ENCODE measurements at places on chromosomes 5 and 9.

GRCh38 chr5:132227485-132228240 is at the start of gene P4HA2:
P4HA2 (minus strand) TSS chr5:132227853; CDS start chr5:132218626, 9,227 bp downstream.
- no peak for DNase-seq

DNA sequence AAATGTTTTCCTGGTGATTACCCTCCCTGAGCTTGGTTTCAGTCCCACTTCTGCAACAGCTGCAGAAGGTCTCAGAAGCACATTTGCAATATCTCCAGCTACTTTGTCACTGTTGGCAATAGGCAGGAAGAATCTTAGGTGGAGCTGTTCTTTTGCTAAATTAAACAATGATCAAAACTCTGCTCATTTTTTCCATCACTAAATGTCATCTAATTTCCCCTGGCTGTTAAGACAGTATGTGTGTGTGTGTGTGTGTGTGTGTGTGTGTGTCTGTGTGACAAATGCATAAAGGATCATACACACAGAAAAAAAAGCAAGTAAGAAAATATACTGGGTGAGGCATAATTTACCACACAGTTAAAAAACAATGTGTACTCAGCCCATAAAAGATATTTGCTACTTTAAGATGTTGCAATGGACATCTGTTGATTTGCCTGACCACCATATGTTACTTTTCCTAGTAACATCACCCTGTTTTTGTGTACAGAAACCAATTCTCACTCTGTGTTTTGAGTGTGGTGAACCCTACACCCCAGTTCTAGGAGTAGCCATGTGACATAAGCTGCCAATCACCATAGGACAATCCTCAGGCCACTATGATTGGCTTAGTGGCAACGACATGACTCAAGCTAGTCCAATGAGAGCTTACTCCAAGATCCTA is 572.6 kb upstream of the CLINT1 start:
- DNase-seq: no peak

GRCh38 chr9:73093740-73094379 is 57.8 kb upstream of the ANXA1 start:
- DNase-seq: no peak

DNA sequence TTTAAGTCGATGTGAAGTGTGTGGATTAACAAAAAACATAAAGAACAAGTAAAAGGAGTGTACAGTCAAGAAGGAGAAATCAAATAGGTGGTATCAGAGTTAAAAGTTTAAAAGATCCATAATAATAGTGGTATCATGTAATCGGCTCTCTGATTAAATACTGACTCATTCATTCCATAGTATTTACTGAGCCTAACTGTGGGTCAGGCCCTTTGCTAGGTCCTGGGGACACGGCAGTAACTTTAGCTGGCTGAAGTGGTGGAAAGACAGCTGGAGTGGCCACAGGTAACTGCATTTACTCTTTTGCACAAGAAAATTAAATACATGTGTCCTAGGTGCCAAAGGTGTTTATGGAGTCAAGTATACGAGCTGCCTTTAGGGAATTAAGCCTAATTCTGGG is 124.0 kb downstream of the GNAQ start:
- no peak for DNase-seq

DNA sequence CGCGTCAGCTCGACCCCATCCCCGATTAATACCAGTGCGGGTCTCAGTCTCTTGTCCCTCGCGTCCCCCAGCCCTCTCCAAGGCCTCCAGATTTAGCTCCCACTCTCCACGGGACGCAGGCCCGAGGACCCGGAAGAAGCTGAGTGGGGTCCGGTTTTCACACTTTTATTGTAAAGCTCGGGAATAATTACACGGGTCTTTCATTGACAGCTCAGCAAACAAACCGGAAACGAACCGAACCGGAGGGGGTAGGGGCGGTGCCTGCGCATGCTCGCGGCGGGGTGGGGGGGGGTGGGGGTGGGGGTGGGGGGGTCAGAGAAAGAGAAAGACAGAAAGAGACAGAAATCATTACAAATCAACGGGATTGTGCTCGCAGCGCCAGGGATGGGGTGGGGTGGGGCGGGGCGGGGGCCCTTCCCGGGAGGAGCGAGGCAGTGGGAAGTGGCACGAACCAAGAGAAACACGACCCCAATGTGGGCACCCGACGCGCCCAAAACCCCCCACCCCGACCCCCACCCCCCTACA is 27.9 kb downstream of the PCDH1 start:
- DNase-seq: no peak

DNA sequence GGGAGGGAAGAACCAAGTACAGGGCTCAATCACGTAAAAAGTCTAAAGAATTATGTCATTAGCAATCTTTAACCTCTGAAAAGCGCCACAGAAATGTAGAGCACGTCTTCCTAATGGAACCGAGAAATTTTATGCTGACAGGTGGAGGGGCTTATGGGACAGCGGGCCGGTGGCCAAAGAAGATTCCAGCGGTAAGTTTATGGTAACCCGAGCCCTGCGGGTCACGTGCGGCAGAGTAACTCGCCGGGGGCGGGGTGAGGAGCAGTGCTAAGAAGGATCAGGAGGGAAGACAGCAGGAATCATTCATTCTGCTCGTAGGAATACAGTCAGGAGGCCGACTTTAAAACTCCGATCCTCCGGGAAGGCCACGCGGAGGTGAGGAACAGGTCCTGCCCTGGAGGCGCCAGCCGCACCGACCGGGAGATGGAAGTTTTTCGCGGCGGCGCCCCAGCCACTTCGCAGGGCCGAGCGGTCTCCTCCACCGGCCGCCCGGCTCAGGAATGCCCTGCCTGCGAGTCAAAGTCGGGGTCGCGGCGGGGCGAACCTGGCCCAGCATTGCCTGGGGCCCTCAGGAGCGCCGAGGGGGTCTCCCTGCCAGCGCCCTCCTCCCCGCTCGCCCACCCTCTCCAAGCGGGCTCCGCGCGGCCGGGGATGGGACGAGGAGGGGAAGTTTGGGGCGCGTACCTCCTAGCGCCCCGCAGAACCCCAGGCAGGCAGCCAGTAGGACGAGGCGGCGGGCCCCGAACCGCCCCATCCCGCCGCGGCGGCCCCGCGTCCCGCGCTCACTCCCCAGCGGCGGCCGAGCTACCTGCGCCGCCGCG is 101.8 kb downstream of the ESM1 start:
- no peak for DNase-seq

- no peak for DNase-seq
Measured at GRCh38 chr5:33608344-33609041, 167.7 kb downstream of the TARS1 start.

- no peak for DNase-seq
Measured at GRCh38 chr5:11958321-11958720, 54.1 kb upstream of the CTNND2 start.

GRCh38 chr9:92177591-92177990 is 62.4 kb upstream of the SPTLC1 start:
- no peak for DNase-seq

GRCh38 chr5:116938488-116938887 is 363.9 kb upstream of the SEMA6A start:
- no peak for DNase-seq

GRCh38 chr9:114909661-114910060 is 20.7 kb downstream of the TNFSF8 start:
- DNase-seq: no peak

GRCh38 chr9:76835571-76836283 is 70.2 kb downstream of the PRUNE2 start:
- no peak for DNase-seq

DNA sequence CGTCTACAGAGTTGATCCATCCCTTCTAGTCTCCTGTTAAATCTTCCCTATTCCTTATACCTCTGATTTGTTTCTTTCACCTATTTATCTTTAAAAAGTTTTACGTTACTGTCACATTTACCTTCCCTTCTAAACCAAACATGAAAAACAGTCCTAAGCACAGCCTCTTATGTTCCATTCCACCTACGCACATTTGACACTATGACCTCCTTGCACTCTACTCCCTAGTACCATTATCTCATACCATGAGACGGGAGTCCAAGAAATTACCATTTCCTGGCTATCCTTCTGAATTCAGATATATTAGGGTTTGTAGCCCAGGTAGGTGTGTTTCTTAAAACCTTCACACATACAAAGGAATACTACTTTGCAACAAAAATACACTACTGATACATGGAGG is 25.1 kb downstream of the FNIP1 start:
- no peak for DNase-seq

GRCh38 chr5:33166948-33167347 is 273.8 kb upstream of the TARS1 start:
- no peak for DNase-seq

- DNase-seq: no peak
Measured at GRCh38 chr5:172659570-172659908, 18.5 kb downstream of the NEURL1B start.

DNA sequence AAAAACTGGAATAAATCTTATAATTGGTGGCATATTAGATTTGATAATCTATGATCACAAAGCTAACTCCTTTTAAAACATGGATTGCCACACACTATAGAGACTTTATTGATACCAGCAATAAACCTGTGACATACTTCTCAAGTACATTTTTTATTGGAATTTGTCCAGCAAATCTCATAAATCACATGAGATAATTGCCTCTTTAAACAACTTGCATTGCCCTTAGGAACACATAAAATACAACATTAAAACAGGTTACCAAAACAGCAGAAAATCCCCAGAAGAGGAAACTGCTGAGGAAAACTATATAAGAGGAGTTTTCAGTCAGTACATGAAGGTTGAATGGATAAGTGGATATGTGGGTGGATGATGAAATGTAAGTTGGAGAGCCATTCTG is 124.6 kb downstream of the SNCAIP start:
- no peak for DNase-seq

GRCh38 chr9:129463477-129463876 is 157.4 kb downstream of the C9orf50 start:
- DNase-seq: no peak

GRCh38 chr5:128002425-128002824 is 81.1 kb upstream of the SLC12A2 start:
- no peak for DNase-seq

- DNase-seq: no peak
Measured at GRCh38 chr9:26975728-26976707, 19.8 kb downstream of the IFT74 start.

DNA sequence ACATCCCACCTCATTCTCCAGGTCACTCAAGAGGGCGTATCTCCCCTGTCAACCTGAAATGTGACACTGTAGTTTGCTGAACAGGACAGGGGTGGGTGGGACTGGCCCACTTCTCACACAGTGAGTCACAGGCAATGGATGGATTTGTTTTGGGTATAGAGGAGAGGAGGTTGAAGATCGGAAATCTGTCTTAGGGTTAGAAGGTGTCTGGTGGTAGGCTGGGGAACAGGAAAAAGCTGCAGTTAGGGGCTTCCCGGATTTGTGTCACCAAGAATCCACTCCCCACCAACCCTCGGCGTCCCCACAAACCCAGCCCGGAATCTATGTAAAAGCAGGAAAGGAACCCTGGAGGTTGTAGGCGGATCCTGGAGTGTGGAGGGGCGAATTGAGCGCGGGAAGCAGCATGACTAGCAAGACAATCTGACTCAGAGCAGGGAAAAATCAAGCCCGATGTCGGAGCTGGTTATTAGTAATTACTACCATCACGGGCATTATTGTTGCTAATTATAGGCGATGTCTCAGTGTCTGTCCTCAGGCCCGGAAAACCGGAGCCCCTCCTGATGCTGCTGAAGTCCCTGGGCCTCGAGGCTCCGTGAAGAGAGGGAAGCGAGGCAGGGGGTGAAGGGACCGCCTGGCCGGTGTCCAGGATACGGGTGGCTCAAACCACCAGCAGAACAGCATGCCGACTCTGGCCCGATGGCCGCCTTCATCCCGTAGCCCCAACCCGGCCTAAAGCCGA is 1.7 kb upstream of the IRX1 start:
- no peak for DNase-seq

- no peak for DNase-seq
Measured at GRCh38 chr5:121737120-121737519, 114.6 kb upstream of the FTMT start.

DNA sequence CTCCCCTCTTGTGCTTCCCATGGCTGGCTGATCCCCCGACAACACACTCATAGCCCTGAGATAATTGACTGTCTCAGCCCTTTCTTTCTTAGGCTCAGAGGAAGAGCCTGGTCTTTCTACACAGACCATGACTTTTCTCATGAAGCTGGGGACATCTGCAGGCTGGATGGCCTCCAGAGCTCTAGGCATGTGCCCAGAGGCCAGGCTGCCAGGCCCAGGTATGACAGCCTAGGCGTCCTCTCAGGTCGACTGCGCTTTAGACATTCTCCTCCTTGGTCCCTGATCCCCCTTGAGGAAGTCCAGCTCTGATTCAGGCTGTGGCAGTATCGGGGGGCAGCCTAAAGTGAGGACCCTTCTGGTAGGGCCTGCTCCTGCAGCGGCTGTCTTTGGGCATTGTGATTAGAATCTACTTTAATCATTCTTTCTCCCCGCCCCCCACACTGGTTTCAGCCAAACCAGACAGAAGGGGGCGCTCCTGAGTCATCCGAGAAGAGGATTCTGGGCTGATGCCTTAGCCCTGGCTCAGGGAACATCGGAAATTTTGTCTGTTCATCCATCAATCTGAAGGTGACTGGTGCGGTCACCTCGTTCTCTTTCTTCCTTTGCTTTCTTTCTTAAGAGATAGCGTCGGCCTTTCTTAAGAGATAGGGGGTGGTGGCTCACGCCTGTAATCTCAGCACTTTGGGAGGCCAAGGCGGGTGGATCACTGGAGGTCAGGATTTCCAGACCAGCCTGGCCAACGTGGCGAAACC is 66.5 kb upstream of the HSPA9 start:
- no peak for DNase-seq

DNA sequence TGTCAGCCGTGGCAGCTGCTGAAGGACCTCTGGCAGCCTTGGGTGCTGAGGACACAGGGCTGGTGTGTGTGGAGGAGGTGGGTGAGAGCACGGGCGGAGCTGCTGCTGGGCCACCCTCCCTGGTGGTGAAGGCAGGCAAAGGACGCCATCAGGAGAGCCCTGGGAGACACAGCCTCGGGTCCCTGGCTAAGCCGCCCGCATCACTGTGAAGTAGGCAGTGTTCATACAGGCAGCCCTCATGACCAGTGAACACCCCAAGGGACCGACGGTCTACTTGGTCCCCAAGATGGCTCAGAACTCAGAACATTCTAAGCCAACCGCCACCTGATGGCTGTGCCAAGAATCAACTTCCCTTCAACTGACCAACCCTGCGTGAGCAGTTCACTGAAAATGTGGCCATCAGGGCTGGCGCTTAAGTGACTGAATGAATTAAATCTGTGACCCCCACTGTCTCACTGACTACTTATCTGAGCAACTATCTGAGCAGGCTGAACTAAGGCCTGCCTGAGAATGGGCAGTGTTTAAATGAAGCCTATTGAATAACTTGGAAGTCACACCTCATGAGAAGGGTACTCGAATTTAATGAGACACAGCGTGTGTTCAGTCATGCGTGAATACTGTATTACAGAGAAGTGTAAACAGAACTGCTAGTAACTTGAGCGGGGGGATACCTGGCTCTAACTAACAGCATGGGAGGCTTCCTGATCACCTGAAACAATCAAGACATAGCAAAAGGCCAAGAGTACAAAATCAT is 54.7 kb upstream of the SIMC1 start:
- DNase-seq: no peak
